ENCODE measurements at places on chromosomes 7 and 10.

DNA sequence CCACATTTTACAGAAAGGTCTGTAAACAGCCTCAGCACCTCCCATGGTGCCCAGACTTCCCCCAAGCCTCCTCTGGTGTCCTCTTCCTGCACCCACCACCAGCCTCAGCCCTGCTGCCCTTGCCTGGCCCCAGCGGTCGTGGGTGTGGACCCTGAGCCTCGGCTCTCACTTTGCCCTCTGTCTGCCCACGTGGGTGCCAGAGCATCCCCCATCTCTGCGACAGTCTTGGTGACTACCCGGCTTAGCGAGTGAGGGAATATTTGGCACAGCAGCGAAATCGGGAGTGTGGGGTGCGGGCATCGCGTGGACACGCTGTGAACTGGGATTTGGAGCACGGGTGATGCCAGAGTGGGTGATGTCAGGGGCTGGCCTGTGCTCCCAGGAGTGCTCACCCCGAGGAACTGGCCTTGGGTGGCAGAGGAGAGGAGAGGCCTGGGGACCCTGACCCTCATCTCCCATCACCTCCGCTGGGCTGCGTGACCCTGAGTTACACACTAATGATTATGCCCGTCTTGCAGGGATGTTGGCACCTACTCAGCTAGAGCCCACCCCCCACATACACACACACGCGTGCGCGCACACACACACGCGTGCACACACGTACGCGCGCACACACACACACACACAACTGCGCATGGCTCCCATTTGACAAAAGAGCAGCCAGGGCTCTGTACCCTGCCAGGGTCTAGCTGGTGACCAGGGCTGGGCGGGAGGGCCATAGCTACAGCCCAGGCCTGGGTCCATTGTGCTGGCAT lies 8.7 kb downstream of the ELFN1 start:
- no peak for DNase-seq

- no peak for DNase-seq
Observed at GRCh38 chr7:4683043-4683883, 1.2 kb downstream of the FOXK1 start.

DNA sequence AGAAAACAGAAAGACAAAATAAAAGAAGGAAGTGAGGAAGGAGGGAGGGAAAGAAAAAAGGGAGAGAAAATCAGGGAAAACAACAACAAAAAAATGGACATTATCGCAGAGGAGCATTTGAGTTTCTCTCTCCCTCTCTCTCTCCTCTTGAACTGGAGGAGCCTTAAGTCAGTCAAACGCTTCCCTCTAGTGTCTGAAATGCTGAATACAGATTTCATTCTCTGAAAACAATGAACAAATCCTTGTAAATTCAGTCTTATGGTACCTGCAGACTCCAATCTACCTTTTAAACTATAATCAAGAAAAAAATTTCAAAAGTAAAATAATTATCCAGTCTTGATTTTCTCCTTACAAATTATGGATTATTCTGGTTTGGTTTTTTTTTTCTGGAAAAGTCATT lies 89.2 kb upstream of the PFKP start:
- peak; percentile 28 for DNase-seq

DNA sequence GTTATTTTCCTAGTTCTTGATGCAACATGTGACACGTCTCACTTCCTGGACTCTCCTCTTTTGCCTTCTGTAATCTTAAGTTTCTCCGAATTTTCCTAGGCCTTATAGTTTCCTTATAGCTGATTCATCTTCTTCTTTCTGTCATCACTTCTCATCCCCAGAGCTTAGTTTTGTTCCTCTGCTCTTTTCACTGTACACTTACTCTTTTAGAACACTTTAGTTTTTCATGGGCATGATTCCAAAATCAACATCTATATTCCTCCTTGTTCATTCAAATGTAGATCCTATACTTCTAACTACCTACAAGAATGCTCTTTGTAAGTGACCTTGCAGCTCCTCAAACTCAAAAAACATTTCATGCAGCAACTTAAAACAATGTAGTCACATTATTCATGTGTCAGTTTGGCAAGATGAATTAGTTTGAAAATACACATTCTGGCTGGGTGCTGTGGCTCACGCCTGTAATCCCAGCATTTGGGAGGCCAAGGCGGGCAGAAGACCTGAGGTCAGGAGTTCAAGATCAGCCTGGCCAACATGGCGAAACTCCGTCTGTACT lies 13.1 kb upstream of the SLC26A3 start:
- no peak for DNase-seq

GRCh38 chr10:29356931-29357330 lies 68.1 kb downstream of the LYZL1 start:
- no peak for DNase-seq

- no peak for DNase-seq
Observed at GRCh38 chr10:16259726-16260125, 177.1 kb upstream of the PTER start.

DNA sequence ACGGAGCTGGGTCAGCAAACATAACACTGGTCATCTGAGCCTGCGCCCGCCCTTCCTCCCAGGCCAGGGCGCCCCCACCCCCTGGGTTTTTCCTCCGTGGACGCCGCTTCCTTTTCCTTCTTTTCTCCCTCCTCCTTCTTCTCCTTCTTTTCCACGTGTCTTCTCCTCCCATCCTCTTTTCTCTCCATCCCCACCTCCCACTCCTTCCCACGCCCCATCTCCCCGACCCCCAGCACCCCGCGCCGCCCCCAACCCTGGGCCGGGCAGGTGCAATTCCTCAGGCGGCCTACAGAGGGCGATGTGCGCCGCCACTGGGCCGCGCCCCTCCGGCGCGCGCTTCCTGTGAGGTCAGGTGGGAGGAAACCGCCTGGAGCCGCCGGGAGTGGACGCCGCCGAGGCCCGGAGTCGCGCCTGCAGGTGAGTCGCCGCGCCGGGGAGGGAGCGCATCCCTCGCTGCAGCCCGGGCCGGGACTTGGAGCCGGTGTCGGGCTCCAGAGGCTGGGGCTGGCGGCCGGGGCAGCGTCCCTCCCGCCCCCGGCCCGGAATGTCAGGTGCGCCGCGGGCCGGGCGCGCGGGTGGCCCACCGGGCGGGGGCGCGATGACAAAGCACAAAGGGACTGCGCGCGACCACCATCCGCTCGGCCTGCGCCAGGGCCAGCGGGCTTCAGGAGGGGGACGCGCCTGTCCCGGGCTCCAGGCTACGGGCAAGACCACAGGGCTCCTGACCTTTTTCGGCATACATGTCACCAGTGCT lies at the start of gene FAM241B:
Gene FAM241B (plus strand): TSS at position 351 of the 754 bp plus-strand sequence. CDS start 1,497 bp downstream, outside the sequence.
- DNase-seq: peak; percentile 73

DNA sequence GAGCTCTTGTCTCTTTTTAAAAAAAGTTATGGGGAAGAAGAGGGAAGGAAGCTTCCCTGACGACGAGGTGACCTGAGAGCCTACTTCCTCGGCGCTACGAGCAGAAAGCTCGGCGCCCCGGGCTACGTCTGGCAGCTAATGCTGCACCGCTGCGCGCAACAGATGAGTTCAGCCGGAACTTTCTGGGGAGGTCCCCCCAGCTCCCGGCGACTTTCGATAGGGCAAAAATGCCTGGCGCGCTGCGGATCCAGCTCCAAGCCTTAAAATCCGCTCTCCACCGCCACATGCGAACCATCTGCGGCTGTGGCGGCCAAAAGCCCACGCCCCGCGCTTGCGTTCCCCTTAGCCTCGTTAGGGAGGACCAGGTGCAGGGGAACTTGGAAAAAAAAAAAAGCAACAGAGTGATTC lies 621 bp downstream of the P4HA1 start:
- no peak for DNase-seq

- no peak for DNase-seq
Observed at GRCh38 chr10:77641344-77641743, 3.7 kb upstream of the KCNMA1 start.

DNA sequence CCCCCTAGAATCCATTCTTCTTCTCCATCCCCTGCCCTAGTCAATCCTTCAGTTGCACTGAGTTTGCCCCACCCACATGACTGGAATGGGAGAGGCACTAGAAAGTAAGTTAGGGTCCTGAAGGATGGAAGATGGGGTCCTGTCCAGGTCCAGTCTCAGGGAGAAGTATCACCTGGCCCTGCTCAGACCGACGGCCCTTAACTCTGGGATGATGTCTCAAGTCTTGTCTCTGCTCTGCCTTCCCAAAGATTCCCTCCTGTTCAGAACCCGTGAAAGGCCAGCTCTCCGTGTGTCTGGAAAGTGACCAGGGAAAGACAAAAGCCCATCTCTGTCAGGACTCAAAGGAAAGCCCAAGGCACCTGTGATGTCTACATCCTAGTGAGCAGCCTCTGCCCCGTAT lies 88.8 kb downstream of the OAT start:
- no peak for DNase-seq

DNA sequence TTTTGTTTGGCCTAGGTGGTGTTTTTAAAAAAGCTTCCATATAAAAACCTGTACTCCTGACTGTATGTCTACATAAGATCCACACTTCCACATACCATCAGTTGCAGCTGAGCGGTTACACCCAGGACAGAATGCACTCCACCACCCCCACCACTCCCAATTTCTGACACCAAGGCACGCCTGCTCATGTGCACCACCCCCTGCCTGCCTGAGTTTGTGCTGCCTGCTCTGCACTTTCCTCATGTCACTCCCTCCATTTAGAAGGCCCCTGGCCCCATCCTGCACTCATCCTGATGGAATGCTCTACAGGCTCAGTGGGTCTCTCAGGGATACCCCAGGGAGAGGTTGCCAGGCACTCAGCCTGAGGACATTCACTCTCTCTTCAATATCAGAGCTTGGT lies 6.5 kb downstream of the VPS41 start:
- no peak for DNase-seq

DNA sequence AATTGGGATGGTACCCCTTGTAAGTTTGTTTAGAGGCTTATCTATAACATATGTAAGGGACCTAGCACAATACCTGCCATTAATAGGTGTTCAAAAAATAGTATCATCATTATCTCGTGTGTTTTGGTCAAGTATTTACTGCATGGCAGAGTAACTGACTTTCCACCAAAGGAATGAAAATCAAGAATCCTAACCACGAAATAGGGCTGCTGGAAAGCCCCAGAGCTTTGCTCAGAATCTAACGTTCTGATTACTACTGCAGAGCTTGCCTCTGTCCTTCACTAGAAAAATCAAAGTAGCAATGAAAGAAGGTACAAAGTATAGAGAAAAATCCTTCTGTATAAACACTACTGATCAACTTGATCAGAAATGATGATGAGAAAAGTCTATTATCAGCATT lies 34.9 kb downstream of the DCLRE1C start:
- DNase-seq: no peak

- no peak for DNase-seq
Observed at GRCh38 chr10:34364253-34365037, 450.7 kb downstream of the PARD3 start.

- no peak for DNase-seq
Observed at GRCh38 chr7:142481548-142481947, 223.7 kb upstream of the PRSS58 start.

GRCh38 chr7:117110480-117111315 lies 157.4 kb downstream of the ST7 start:
- no peak for DNase-seq

- no peak for DNase-seq
Observed at GRCh38 chr10:78448994-78449418, 415.3 kb downstream of the RPS24 start.

GRCh38 chr10:102402512-102402896 lies 7.0 kb downstream of the NFKB2 start:
- no peak for DNase-seq

DNA sequence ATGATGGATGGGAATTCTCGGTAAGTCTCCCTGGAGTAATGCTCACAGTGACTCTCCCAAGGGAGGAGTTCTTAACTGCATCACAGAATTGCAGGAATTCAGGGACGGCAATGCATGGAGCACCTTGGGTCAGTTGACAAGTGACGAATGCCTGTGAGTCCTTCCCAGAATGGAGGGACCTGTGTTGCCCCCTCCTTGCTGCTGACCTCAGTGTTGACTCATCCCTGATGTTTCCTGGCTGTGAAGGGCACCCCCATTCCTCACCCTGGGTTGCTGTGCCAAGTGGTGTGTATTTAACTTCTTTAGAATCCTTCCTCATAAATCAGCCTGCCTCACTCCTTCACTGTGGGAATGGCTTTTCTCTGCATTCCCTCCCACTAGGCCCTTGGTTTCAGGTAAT lies 98.9 kb downstream of the LRMDA start:
- peak; percentile 84 for DNase-seq

DNA sequence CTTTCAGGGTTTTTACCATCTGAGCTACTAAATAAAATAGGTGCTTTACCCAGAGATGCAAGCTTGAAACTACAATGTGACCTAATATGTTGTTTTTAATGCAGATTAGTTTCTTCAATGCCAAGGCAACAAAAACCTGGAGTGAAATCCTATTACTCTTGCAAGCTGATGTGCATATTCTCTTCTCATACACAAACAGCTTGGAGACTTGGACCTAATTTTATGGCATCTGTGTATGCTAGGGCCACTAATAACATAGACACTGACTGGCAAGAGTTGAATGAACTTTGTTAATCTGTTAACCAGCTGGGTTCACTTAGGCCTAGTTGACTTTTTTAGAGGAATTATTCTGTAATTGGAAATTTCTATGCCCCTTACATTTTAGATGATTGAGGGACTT lies 23.4 kb upstream of the SMIM30 start:
- DNase-seq: no peak

- DNase-seq: no peak
Observed at GRCh38 chr7:35553519-35553918, 141.4 kb downstream of the HERPUD2 start.

DNA sequence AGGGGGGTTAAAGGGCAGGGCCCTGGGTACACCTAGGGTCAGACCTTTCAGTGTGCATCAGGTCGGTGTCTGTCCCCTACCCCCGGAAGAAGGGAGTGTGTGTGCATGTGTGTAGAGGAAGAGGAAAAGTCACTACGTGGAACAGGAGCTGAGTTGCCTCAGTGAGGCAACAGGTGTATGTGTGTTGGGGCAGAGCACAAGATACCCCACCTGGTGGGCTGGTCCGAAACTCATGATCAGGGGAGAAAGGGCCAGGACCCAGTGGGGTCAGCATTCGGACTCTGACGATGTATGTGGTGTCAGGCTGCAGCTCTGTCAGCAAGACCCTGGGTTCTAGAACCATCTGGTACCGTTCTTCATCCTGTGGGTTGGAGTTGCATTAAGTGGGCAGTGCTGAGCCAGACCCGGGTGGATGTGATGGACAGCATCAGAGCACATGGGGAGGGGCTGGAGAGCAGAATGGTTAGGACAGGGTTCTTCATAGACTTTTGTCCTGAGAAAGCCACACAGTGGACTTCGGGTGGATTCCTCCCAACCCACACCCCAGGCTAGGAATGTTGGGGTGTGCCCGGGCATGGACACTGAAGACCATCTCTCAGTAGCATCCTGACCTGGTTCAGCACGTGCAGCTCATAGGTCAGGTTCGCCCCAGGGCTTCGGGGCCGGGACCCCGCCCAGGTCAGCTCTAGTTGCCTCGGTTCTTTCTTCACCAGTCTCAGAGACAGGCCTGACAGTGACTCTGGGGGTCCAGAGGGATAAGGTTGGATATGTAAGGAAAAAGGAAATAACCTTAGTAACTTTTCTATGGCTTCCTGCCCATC lies 10.7 kb downstream of the EPHA1 start:
- DNase-seq: no peak

GRCh38 chr7:96481796-96482195 lies 159.9 kb upstream of the SLC25A13 start:
- DNase-seq: no peak

GRCh38 chr10:48552946-48553564 lies 51.8 kb downstream of the ARHGAP22 start:
- DNase-seq: no peak
